ENCODE measurements at places on chromosomes 4 and X.

DNA sequence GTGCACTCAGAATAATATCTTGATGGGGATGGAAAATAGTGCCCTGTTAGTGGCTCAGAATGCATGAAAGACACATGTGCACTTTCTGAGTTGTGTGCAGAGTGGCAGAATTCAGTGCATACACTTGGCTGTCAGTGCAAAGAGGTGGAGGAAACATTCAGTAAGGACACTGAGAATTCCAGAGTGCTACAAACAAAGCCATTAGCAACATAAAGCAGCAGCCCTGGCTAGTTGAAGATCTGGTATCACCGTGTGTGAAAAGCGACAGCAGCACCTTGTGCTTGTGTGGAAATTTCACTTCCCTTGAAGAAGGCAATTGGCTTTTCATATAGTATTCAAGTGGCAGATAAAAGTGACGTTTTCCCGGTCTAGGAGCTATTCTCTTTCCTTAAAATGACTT is 810.4 kb downstream of the TRIML1 start:
- DNase-seq = no peak

DNA sequence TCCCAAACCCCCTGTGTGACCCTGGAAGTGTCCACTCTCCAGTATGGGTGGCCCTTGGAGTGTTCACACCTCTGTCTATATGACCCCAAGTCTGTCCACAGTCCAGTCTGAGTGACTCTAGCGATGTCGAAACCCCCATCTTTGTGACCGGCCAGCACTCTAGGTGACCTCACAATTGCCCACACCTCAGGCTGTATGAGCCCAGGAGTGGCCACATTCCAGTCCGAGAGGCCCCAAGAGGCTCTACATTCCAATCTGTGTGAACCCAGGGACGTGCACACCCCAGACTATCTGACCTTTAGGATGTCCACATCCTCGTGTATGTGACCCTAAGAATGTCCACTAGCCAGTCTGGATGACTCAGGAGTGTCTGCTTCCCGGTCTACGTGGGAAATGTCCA is 7.3 kb upstream of the GLOD5 start:
- no peak for DNase-seq

GRCh38 chrX:152074163-152074562 is 64.2 kb downstream of the MAGEA10 start:
- no peak for DNase-seq

GRCh38 chr4:181962321-181962720 is 280.9 kb upstream of the TENM3 start:
- no peak for DNase-seq

DNA sequence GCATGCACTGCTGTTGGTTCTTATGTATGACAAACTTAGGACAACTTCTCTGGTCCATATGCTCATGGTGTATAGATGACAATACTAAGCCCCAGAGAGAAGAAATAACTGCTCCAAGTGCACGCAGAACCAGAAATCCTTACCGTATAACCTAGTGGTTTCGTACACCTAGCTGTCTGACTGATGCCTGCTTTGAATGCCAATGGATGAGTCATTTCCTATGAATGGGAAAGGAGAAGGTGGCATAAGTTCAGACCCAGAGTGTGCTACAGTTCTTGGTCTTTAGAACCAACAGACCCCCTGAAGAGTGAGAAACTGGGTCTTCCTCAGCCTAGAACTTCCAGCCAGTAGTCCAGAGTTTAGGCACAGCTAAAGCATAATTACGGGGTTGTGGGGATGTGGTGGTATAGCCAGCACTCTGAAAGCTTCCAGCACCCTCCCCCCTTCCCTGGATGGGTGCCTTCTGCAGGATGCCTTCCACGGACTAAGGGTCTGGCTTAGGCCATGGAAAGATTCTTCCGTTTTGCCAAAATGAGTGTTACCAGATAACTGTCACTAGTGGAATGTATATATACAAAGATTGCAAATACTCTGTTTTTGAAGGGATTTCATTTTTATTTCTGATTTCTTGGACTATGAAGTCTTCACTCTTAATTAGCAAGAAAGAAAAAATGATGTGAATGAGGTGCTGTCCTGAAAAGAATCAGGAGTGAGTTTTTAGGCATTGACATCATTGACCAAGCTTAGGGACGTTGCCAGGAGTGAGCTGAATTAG is 84.6 kb upstream of the PACRGL start:
- DNase-seq = no peak

GRCh38 chrX:6941041-6941440 is 206.5 kb upstream of the STS start:
- no peak for DNase-seq

- DNase-seq = no peak
These were observed 1.7 kb downstream of the ATP8A1 start for GRCh38 chr4:42655269-42655637.

DNA sequence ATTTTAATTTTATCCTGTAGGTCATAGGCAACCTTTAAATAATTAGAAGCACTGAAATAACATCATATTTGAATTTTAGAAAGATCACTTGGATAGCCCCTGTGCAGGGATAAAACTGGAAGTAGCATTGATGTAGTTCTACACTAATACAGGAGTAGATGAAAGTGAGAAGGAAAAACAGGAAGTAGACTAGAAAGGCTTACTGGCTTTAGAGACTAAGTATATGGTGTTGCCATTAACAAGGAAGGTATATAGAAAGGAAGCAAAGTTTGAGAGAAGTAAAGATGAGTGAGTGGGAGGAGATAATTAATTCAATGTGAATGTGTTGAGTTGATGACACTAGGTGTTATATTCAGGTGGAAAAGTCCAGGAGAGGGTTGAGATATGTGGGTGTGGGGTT is 73.1 kb upstream of the EPGN start:
- DNase-seq = no peak

- DNase-seq = no peak
These were observed 440.0 kb upstream of the IGFBP7 start for GRCh38 chr4:57550198-57550597.

DNA sequence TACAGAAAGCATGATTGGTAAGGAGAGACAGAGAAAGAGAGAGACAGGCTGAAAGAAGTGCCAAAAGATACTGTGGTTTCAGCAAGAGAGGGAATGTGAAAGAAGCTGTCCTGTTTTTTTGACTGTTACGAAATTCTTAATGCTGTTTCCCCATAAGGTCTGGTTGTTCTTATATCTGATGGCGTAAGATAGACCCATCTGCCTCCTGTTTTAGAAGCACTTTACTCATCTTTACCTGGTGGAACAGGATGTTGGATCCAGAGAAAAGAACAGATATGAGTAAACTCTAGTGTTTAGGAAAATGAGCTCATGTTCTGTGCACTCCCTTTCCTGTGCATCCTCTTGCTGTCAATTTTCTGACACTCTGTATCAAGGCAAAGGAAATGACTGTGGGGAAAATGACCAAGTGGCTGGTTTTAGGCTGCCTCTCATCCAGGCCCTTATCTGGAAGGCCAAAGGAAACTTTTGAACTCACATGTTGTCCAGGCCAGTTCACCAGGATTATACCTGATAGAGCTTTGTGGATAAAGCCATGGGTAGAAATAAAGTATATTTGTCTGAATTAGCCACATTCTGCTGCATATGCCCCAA is 311.7 kb upstream of the HTR2C start:
- DNase-seq = no peak

GRCh38 chr4:167918077-167918476 is 174.3 kb upstream of the ANXA10 start:
- no peak for DNase-seq

- DNase-seq = no peak
These were observed 977 bp downstream of the MAGEE1 start for GRCh38 chrX:76428243-76429130.

- DNase-seq = no peak
These were observed 222.3 kb downstream of the NKX6-1 start for GRCh38 chr4:84276752-84277151.

DNA sequence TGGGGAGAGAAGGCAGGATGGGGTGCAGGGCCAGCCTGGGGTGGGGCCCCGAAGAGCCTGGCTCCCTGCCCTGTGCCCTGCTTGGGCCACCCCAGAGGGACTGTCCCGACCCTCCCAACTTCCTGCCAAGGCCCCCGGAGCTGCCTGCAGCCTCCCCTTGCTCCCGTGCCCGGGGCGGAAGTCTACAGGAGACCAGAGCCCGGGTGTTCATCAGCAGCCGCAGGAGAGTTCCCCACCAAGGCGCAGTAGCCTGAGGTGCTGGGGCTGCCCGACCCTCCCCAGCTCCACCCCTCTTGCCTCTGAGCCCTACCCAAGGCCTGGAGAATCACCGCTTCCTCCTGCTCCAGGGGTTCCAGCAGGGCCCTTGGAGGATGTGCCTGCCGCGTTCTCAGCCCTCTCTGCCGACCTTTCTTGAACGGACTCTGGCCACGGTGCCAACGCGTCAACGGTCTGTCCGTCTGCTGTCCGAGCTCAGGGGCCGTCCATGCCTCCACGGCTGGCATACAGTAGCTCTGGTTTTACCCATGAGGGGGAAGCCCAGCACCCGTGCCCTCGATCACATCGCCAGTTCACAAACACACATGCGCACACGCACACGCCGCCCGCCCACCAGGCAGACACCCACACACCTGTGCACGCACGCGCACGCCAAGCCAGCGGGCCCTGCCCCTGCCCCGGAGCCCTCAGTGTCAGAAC is 36.0 kb upstream of the SPON2 start:
- no peak for DNase-seq

- no peak for DNase-seq
These were observed 6.4 kb upstream of the UBA1 start for GRCh38 chrX:47187106-47187677.

DNA sequence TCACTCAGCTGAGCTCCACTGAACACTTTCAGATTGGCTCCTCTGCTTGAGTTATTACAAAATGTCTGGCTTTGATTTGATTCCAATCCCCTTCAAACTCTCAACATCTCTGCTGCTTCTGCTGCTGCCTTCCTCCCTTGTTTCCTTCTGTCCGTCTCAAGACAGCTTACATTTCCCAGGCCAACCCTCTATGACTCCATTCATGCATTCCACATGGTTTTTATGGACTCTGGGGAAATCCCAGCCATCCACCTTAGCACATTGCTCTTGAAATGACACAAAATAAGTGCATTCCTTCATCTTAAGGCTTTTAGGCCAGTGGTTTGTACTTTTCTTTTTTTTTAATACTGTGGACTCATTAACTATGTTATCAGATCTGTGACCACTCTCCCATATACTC is 68.5 kb upstream of the TMEM164 start:
- DNase-seq = no peak

DNA sequence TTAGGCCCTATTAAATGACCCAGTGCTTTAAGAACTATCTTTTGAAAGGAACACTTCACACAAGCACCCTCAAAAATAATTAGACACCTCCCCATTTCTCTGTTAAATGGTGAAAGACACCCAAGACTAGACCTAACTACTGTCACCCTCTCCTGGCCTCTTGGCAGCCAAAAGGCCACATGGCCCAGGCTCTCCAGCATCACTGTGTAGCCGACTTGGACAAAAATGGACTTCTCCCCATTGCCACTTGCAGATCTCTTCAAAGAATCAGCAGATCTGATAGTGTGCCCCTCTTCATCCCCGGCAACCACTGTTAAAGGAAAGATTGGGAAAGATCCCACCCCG is 2.0 kb downstream of the MID1IP1 start:
- no peak for DNase-seq

DNA sequence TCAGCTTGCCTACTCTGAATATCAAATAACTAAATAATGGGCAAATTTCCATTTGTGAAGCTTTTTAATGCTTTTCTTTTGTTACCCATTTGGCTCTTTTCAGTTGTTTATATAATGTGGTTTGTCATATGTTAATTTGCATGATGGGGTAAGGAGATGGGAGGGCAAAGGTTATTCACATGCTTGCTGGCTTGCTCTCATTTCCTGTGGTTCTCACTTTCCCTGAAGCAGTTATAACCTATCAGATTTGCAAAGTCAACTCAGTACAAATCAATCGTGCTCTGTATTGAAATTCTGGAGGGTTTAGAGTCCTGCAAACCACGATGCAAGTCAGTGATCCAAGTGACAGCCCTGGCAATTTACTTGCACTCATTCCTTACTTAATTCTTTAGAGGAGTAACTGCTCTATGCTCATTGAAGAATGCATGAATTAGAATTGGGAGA is 711.2 kb downstream of the ADGRL3 start:
- no peak for DNase-seq

GRCh38 chr4:8164194-8164565 is 5.6 kb upstream of the ABLIM2 start:
- no peak for DNase-seq

All from stimulated activated CD8-positive, alpha-beta memory T cell treated with anti-CD3 and anti-CD28 coated beads, Interleukin-2, amount 100 ng/mL, for 1 hour (primary cell).